Astrocyte (in vitro differentiated cells and primary cell): ENCODE measurements at places on chromosomes 7 and 10.

DNA sequence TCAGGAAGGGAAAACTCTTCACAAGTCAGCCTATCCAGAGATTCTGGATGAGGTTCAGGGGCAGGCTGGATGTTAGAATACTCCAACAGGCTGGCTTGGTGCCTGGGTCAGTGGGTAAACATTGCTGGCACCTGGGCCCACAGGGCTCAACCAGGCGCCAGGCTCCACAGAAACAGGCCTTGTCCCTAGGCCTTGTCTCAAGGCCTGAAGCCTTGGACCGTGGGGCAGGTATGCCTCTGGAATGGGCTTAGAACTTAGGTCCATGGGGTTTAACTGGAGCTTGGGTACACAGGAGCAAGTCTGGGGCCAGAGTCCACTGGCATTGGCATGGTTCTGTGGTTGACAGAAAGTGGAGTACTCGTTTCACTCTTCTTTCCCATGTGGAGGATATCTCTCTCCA, 263.0 kb upstream of the ETV1 start:
- DNase-seq, result no peak

GRCh38 chr10:121624836-121625486, 26.7 kb upstream of the FGFR2 start:
- no peak for DNase-seq

DNA sequence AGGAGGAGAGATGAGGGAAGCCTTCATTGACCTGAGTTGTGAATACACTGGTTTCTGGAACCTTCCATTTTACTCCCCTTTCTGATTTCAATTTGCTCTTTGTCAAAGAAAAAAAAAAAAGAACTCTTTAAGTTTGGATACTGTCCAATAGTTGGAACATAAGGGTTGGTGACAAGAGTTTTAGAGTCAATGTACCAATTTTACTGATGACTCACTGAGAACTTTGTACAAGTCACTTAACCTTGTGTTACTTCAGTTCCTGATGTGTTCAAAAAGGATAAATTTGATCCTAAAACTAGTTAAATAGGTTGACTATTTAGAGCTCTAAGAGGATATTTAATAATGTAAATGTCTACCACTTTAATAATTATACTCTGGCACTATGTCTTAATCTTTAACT, 4.1 kb upstream of the CDK14 start:
- DNase-seq, result no peak

- DNase-seq, result peak; percentile 56
Observed at GRCh38 chr10:576130-576465, 113.4 kb downstream of the DIP2C start.

- peak; percentile 47 for DNase-seq
Observed at GRCh38 chr10:21953585-21954057, 49.9 kb downstream of the DNAJC1 start.

- DNase-seq, result peak; percentile 89
Observed at GRCh38 chr10:28254290-28254985, 48.4 kb downstream of the MPP7 start.

DNA sequence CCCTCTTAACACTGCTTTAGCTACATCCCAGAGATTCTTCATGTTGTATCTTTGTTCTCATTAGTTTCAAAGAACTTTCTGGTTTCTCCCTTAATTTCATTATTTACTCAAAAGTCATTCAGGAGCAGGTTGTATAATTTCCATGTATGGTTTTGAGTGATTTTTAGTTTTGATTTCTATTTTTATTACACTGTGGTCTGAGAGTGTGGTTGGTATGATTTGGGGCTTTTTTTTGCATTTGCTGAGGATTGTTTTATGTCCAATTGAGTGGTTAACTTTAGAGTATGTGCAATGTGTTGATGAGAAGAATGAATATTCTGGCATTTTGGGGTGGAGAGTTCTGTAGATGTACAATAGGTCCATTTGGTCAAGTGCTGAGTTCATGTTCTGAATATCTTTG, 37.9 kb upstream of the CAPZA2 start:
- DNase-seq, result no peak

DNA sequence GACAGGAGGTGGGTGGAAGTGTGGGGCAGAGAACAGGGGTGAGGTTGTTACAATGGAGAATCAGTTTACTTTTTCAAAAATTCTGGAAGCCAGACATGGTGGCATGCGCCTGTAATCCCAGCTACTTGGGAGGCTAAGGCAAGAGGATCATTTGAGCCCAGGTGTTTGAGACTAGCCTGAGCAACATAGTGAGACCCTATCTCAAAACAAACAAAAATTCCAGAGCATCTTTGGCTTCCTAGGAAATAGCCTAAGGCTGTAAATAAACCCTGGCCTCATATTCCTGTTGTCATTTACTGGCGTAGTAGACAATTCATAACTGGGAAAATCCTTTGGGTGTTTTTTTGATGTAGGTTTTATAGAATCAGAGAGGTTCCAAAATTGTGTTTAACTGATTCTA, 44.0 kb downstream of the GBF1 start:
- no peak for DNase-seq

- peak; percentile 23 for DNase-seq
Observed at GRCh38 chr7:99928994-99929729, at the start of gene GJC3. TSS of gene GJC3 (minus strand) at chr7:99929620. CDS start at chr7:99929620, 0 bp downstream.

GRCh38 chr7:142231716-142232115, 26.1 kb downstream of the PRSS58 start:
- DNase-seq, result no peak
